ENCODE measurements at places on chromosomes 12 and 14. TPM values are rescaled to one million over a fixed set of nuclear protein-coding genes. Genes with fewer than 3 reads are reported as not detected.
A peak's percentile ranks its signal among the peaks of the same experiment; 100 is the strongest.

The KRT6A gene
- 40.7 TPM for total RNA-seq

GRCh38 chr14:33554988-33555387 lies 395.9 kb downstream of the EGLN3 start:
- no peak for DNase-seq

The SERPINA10 gene
- total RNA-seq = not detected

- DNase-seq = no peak
These were observed 65.2 kb downstream of the MARK3 start for GRCh38 chr14:103450416-103450815.

The PTPN6 gene
- 42.3 TPM for total RNA-seq

- no peak for DNase-seq
These were observed 27.5 kb downstream of the AMN start for GRCh38 chr14:102949801-102950451.

DNA sequence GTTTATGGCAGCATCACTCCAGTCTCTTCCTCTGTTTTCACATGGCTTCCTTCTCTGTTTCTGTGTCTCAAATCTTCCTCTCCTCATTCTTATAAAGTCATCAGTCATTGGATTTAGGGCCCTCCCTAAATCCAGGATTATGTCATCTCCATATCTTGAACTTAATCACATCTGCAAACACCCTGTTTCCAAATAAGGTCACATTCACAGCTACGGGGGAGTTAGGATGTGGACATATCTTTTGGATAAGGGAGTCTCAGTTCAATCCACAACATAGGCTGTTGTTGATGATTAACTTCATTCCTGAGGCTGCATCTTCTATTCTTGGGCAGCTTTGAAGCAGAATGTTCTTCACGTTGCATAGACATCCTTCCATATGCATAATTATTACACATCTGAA lies 40.3 kb upstream of the NTF3 start:
- DNase-seq = no peak

DNA sequence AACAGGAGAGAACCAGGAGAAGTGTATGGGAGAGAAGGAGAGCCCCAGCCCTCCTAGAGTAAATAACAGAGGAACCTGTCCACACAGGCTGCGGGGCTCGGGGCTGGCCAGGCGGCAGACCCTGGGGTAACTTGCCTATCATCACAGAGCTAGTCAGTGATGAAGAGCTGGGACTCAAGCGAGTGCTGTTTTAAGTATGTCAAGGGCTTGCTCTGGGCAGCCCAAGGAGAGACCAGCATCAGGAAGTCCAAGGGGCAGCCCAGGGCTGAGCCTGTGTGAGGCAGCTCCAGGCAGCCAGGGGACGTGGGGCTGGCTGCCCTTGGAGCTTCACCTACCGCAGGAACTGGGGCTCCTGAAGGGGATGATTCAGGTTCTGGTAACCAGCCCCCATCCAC lies 10.0 kb downstream of the VWF start:
- DNase-seq = no peak

GRCh38 chr12:98085046-98085755 lies 430.2 kb upstream of the TMPO start:
- no peak for DNase-seq

DNA sequence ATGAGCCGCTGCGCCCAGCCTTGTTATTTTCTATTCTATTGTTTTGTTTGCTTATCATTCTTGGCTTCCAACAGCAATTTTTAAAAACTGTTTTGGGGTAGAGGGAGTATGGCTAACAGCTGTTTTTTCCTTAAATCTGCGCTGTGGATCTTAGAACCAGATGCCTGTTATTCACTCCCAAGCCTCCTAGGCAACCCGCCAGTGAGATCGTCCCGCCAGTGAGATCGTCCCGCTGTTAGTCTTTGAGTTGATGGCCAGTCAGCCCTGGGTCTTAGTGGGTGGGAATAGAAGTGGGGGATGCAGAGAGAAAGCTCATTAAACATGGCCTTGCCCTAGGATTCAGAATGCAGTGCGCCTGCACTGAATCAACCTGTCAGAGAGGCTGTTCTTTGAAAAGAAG lies 67.3 kb upstream of the BICD1 start:
- DNase-seq = no peak

GRCh38 chr12:32650508-32650907 lies 28.6 kb upstream of the DNM1L start:
- DNase-seq = no peak

DNA sequence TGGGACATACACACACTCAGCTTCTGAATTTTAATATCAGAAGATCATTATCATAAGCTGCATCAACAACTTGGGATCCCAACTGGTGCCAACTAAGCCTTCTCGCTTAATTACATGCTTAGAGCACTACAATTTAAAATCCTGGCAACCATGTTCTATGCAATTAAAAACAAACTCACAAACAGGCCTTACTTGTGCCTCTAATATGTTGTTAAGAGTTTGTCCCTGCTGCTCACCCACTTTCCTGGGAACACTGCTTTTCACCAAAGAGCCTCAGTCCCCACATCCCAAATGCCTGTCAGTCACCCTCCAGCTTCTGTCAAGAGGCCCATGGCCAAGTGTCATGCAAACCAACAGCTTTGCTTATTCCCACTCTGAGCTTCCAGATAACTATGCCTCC lies 69.7 kb downstream of the TTC9 start:
- DNase-seq = no peak

DNA sequence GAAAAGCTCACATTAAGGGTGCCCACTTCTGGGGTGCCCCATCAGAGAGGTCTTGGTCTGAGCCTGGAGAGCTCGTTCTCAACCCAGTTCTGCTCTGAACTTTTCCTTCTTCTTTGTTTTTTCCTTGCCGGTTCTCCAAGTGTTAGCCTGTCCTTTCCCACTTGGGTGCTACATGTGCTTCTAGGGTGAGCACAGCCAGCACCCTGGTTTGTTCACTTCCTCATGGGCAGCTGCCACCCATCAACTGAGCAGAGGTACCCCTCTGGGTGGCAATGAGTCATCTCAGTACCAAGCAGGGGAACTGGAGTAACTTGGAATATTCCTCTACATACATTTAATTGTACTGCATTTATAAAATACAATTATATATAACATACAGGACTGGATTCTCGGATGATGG lies 3.9 kb upstream of the SYNE3 start:
- DNase-seq = no peak

DNA sequence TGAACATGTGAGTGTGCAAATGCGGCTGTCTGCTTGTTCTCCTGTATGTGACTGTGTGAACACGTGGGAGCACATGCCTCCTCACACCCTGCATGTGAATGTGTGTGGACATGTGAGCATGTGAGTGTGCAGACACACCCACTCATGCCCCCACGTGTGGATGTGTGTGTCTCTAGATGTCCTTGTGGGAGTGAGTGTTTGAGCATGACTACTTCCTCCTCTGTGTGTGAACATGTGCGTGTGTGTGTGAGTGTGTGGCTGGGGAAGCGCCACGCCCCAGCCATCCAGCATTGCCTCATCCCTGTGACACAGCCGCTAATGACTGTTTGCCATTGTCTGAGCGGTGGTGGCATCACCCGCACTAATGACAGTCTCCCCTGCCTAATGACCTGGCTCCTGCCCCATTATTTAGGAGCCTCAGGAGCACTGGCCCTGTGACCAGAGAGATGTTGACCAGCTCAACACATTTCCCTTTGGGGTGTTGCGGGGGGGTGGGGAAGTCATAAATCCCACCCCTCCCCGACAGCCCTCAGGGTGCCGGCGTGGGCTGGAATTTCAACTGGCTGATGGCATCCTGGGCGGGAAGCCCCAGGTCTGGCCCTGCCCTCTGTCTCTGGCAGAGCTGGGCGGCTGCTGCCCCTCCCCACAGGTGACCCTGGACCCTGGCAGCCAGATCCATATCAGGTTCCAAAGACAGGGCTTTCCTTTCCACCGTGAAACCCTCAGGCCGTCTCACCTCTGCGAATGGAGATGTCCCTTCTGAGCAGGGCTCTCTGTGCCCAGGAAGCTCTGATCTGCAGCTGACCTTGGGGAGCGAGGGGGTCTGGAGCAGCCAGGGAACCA lies 11.5 kb upstream of the KRT80 start:
- DNase-seq = peak; percentile 77

DNA sequence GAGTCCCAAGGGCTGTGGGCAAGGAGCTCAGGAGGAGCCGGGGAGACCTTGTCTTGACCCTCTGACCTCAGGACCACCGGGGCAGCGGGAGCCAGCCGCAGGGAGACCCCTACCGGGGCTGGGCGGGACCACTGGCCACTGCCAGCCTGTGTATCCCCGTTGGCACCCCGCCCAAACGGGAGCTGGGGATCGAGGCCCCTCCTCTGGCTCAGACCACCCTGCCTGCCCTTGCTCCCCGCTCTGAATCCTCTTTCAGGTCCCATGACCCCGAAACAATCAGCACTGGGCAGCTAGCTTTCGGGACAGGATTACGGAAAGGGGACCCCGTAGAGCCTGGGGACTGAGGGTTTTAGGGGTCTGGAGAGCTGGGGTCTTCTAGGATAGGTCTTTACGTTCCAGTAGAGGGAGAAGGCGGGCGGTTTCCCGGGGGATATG lies 1.3 kb downstream of the GLI1 start:
- no peak for DNase-seq

- no peak for DNase-seq
These were observed 4.2 kb upstream of the AMN1 start for GRCh38 chr12:31732926-31733548.

- DNase-seq = no peak
These were observed 166.4 kb downstream of the AEBP2 start for GRCh38 chr12:19605720-19606119.

DNA sequence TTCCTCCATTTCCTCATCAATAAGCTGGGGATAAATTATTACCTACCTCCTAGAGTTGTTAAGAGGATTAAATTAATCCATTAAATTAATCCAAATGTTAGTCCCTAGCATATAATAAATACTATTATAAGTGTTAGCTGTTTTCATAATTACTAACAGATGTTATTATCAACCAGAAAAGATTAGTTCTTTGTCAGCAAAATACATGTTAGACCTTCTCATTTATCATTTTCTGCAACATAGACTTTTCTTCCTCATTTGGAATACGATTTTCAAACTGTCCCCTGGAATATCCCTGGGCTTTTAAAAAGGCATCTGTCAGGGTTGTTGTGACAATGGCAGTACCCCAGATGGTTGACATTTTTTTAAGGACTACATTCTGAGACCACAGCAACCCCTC lies 133.1 kb downstream of the ANO6 start:
- no peak for DNase-seq

The TAS2R10 gene
- not detected for total RNA-seq

DNA sequence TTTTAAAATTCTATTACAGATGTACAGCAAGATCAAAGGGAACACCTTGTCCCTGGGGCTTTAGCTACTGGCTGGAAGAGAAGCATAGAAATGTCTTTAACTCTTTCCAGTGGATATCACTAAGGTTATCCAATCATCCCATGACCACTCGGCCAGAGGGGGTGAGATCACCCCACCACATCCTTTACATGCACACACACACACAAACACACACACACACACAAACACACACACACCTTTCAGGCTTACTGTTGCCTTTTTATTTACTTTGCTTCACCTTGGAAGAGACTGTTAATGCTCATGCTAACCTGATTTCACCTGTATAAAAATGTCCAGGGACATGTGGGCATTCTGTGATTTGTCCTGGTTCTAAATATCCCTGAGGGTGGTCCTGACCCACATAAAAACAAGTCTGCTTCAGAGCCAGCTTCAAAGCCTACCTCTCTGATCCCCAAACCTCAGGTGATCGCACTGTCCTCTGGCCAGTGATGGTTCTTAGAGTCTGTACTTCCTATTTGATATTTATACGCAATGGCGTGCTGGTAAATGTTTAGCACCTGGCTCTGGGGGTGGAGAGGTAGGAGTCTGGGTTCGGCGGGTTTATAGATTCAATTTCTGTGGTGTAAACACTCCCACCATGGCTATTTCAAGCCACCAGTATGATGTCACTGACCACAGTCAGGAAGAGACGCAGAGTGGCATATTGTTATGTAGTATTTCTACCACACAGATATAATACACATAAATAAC lies 166.1 kb upstream of the EEA1 start:
- no peak for DNase-seq

GRCh38 chr12:5305886-5306545 lies 125.9 kb upstream of the NTF3 start:
- no peak for DNase-seq

GRCh38 chr12:55966408-55967281 lies at the start of gene CDK2:
CDK2 (plus strand) TSS chr12:55966830; CDS start chr12:55967009, 179 bp downstream.
- DNase-seq = peak; percentile 94

GRCh38 chr12:1929985-1930802 lies 11.7 kb upstream of the CACNA2D4 start:
- no peak for DNase-seq

DNA sequence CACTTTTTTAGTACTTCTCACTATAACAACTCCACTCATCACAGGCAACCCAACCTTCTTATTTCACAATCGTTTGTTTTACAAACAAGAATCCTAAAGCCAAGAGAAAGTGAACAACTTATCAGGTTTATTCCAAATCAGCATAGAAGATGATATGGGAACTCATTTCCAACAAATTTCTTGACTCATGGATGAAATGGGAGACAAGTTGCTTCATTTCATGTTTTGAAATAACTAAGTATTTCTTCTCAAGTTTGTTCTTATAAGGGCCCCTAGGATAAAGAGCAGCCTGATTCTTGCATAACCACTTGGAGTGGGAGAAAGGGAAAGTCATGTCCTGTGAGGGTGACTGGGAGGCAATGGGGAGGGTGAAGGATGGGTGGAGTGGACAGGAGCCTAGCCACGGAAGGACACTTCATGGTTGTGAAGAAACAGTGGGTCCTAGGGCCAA lies 168.3 kb downstream of the DUSP6 start:
- DNase-seq = peak; percentile 29
